ENCODE measurements at places on chromosomes 11 and 22.
A peak's percentile ranks its signal among the peaks of the same experiment; 100 is the strongest.

DNA sequence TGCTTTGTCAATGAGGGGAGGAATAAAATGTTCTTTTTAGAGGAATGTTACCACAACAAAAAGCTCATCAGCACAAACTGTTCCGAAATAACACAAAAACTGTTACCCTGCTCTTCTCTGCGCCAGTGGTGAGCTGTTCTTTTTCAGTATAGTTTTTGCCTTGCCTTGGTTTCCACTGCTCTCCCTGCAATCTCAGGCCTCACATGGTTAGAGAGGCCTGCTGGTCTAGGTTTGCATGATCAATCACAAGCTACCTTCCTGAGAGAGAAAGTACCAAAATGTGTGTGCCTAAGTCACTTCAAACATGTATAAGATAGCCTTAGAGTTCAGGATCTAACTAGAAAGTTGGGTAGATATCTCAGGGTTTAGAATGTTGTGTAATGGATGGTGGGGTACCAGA is 114.6 kb downstream of the STIM1 start:
- no peak for DNase-seq

DNA sequence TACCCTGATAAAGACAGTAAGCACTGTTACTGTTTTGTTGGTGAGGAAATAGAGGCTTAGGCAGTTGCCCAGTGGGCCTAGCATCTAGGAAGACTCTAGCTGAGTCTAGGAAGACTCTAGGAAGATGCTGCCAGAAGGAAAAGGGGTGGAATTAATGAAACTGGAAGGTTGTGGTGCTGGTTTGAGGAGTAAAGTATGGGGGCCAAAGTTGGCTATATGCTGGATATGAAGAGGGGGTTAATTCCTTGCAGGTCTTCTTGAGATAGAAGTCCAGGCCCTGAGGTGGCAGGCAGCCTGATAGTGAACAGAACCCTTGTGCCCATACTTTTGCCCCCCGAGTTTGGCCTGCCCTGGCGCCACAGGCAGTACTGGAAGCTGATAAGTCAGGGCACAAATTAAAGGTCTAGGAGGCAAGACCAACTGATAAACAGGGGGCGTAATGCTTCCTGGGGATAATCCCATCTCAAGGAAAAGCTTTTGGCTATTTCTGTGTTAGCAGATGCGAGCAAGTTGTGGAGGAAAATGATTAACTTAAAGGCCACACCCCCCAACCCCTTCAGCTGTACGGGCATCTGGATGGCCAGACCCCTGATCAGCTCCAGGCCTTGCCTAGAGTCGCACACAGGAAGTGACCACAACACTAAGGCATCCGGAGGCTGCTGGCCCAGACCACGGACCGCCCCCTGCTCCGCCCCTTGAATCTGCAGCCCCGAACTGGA is 3.1 kb downstream of the ILK start:
- no peak for DNase-seq

DNA sequence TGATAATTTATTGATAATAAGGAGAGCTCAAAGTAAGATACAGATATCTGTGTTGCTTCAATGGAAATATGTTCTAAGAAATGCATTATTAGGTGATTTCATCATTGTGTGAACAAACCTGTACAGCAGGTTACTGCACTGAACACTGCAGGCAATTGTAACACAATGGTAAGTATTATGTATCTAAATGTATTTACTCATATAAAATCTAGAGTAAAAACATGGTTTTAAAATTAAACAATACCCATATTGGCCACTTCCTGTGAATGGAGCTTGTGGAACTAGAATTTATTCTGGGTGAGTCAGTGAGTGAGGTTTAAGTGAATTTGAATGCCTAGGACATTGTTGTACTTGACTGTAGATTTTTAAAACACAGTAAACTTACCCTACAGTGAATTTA is 722.9 kb upstream of the RAG2 start:
- DNase-seq: no peak

DNA sequence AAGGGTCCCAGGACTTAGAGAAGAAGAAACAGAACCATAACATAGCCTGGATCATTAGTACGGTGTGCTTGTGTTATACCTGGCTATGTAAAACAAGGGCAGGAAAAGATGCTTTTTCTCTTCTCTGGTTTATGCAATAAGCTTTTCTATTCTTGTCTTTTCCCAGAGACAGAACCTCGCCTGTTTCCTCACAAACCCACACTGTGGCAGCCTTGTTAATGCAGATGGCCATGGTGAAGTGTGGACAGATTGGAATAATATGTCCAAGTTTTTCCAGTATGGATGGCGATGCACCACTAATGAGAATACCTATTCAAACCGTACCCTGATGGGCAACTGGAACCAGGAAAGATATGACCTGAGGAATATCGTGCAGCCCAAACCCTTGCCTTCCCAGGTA is 2.9 kb downstream of the CFAP68 start:
- no peak for DNase-seq

- DNase-seq: no peak
Observed at GRCh38 chr11:123546515-123546914, 107.9 kb downstream of the SCN3B start.

DNA sequence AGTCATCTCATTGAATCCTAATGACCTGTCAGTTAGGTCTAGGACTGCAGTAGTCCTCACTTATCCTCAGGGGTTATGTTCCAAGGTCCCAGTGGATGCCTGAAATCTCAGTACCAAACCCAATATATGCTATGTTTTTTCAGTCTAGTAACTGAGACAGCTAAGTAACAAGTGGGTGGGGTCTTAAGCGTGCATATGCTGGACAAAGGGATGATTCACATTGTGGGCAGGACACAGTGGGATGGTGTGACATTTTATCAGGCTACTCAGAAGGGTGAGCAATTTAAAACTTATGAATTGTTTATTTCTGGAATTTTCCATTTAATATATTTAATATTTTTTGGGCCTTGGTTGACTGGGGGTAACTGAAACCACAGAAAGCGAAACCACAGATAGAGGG is 29.0 kb downstream of the DDX10 start:
- no peak for DNase-seq

DNA sequence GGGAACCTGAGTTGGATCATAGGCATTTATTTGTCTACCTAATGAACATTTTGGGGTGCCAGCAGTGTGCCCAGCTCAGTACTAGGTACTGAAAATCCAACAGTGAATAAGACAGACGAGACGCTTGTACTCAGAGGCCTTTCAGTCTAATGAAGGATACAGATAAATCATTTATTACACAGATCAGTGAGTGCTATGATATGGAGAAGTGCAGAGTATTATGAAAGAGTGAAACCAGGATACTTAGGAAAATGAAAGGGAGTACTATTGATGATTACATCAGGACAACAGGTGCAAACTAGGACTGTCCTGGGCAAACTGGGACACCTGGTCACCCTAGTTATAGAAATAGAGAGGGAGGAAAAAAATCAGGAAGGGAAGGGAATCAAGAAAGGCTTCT is 207.5 kb upstream of the NCAM1 start:
- DNase-seq: no peak

- no peak for DNase-seq
Observed at GRCh38 chr11:113613619-113614018, 92.5 kb downstream of the TMPRSS5 start.

- peak; percentile 26 for DNase-seq
Observed at GRCh38 chr11:126113515-126113957, 50.9 kb upstream of the CDON start.

- DNase-seq: no peak
Observed at GRCh38 chr11:27614092-27614491, 86.2 kb downstream of the BDNF start.

DNA sequence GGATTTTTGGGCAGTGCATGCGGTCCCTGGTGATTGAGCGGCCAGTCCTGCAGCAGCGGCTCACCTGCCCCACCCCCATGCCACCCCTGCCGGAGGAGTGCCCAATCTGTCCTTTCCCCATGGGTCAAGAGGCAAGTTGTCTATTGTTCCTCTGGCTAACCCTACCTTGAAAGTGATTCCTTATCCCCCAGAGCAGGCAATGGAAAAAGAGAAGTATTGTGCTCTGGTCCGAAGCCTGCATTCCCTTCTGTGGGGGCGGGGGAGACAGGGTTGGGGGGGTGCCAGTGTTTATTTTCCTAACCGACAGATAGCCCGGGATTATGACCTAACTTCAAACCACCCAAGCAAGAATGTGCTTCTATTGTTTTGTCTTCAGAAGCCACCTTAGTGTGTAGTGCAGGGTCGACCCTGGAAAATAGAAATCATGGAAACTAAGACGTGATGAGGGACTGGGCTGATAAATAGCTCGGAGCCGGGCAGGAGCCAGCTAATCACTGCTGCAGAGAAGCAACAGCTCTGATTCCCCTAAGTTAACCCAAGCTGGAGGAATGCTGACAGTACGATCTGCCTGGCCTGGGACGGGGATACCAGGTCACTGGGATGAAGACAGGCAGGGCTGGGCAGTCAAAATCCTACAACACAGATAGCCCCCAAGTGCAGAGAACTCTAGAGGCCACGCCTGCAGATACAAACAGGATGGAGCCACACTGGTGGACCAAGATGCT is 38.7 kb upstream of the ATXN10 start:
- no peak for DNase-seq

DNA sequence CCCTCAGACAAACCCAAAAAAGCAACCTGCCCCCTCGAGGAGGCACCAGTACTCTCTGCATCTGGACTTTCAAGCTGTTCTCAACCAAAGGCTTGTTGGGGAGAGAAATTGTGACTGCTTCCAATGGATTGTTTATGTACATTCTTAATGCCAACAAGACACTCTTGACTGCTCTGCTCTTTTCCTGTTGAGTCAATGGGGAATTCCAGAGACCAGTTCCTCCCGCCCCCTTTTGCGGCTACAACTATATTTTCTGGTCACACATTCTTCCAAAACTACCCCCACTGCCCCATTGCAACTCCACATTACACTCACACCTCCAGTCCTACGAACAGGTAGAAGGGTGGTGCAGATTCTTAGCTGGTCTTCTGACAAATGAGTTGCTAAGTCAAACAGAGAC is 187.0 kb downstream of the DSCAML1 start:
- no peak for DNase-seq

DNA sequence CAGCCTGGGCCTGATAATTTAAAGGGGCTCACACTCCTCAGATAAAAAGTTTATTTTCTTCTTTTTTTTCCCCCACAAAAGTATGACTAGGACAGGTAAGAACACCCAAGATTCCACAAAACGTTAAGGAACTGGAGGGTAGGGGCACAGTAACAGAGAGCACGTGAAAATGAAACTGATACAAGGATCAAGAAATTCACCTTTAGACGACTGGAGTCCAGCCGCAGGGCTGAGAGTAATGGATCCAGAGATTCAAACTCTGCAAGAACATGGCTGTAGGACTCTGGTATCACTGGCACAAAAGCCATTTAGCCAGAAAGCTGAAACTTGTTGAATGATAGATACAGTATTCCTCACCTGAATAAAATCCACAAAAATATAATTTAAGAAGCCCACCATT is 4.4 kb downstream of the HPS5 start:
- DNase-seq: no peak

- DNase-seq: no peak
Observed at GRCh38 chr22:36258701-36259614, 6.0 kb downstream of the APOL1 start.

DNA sequence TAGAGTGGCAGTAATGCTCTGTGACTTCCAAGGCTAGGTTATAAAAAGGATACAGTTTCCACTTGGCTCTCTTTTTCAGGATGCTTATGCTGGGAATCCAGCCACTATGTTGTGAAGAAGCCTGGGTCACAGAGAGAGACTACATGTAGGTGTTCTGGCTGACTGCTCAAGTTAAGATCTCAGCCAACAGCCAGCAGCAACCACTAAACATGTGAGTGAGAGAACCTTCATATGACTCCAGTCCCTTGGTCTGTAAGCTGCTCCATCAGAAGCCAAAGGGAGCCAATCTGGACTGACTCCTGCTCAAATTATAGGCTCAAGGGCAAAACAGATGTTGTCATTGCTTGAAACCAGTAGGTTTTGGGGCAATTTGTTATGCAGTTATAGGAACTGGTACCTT is 162.7 kb downstream of the MAML2 start:
- DNase-seq: no peak

DNA sequence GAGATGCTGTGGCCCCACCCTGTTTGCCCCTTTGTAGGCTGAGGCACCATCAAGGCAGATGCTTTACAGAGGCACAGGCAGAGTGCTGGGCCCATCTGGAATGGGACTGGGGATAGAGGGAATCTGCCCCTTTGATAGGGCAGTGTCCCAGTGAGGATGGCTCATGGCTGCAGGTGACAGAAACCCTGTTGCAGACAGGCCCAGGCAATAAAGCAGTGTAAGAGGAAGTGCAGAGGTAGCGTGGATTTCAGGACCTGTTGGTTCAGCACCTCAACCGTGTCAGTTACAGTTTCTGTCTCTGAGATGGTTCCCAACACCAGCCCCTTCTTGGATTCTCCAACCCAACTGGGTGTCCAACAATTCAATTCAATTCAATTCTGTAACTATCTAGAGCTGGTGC is 25.1 kb downstream of the PRDM11 start:
- no peak for DNase-seq

GRCh38 chr22:39530692-39531331 is 1.7 kb downstream of the RPS19BP1 start:
- DNase-seq: no peak

DNA sequence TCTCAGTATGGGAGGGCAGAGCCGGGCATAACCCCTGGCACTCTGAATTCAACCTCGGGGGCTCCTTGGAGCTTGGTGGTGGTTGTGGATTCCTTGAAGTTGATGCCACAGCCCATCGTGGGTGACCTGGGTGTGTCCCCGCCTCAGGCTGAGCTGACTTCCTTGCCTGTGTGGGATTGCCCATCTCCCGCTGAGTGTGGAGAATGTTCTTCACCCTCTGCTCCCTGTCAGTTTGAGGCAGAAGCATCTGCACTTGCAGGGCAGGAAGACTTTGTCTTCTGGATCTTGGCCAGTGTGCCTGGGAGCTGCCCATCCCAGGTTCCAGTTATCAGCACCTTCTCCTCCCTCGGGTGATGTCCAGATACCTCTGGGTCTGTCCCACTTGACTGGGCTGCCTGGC is 25.3 kb downstream of the CD82 start:
- DNase-seq: no peak

DNA sequence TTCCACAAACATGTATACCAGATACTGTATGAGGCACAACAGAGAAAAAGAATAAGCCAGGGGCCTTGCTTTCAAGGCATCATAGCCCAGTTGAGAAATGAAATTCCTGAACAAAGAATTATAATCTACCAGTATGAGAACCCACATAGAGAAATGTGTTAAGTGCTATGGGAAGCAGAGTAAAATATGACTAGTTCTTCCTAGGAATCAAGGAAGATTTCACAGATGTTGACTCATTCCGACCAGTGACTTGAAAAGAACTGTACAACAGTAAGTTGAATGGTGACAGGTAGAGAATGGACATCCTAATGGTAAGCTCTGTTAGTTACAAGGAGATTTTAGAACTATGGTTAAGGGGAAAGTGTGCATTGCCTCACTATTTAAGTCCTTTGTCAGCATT is 102.6 kb downstream of the TRIM44 start:
- DNase-seq: no peak
